ENCODE measurements at places on chromosomes 16 and 17.
A peak's percentile ranks its signal among the peaks of the same experiment; 100 is the strongest.

DNA sequence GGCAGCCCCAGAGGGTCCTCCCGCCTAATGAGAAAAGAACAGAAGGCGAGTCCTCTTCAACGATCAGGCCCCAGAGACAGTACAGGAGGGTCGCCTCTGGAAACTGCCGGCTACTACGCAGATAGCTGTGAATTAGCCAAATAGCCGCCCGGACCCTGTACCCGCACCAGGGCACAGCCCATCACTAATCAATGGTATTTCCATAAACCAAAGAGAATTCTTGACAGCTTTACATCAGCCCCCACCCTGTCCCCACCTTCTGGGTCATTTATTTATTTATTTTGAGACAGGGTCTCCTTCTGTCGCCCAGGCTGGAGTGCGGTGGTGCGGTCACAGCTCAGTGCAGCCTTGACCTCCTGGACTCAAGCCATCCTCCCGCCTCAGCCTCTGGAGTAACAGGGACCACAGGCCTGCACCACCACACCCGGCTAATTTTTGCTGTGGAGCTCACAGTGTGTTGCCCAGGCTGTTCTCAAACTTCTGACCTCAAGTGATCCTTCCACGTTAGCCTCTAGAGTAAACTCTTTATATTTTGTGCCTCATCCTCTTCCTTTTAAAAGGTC is 805 bp upstream of the CLCN7 start:
- DNase-seq, result no peak

GRCh38 chr16:3134338-3135125 is at the start of gene ZNF213:
ZNF213 (plus strand) TSS chr16:3135029; CDS start chr16:3137281, 2,252 bp downstream.
- peak; percentile 98 for DNase-seq

DNA sequence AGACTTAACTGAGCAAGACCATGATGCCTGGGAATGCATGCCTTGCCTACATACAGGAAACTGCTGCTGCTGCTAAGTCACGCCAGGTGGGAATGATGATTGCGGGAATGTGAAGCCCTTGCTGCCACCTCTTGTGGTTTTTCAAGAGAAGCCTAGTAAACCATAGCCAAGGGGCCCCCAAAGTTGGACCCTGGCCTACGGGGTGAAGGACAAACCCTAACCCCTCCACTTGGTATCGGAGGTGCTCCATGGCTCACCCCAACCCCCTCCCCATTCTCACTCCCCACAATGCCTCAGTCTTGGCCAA is 233.9 kb downstream of the ZNF423 start:
- DNase-seq, result no peak

- peak; percentile 50 for DNase-seq
Measured at GRCh38 chr17:35448214-35448898, at the start of gene SLFN13. SLFN13 (minus strand) TSS chr17:35448766; CDS start chr17:35445680, 3,086 bp downstream.

- DNase-seq, result no peak
Measured at GRCh38 chr16:78992001-78992400, 608.5 kb downstream of the MAF start.

DNA sequence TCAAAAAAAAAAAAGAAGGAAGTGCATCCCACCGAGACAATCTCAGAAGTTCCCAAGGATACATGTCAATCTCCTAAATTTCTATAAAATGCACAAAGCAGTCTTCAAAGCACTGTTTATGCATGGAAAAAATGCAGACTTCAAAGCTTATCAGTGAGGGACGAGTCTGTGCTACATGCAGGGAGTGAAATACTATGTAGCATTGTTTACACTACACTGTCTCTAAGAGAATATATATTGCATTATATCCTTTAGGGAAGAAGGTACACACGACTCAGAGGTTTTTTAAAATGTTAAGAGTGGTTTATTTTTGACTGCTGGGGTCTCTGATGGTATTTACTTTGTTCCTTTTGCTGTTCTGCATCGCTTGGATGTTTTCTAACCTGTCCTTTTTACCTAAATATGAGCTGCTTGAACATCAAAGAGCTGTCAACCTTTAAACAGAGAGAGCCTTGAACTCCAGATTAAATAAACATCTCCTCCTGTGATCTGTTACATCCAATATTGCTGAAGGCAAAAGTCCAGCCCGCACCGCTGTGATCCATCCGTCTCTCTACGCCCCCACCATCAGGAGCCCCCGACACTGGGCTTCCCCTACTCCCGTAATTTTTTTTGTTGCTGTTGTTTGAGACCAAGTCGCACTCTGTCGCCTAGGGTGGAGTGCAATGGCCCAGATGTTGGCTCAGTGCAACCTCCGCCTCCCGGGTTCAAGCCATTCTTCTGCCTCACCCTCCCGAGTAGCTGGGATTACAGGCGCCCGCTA is 1.4 kb downstream of the FBXO31 start:
- DNase-seq, result no peak
